ENCODE measurements at places on chromosomes 7 and 10. TPM values are rescaled to one million over a fixed set of nuclear protein-coding genes. Genes with fewer than 3 reads are reported as not detected.

Gene SLC16A9
- total RNA-seq = 7.0 TPM

Gene PAPSS2
- total RNA-seq = 10.9 TPM

Gene FAM25A
- not detected for total RNA-seq

Gene LRGUK
- total RNA-seq = 0.89 TPM

Gene GPRIN2
- 0.13 TPM for total RNA-seq
